ENCODE measurements at places on chromosomes 11 and 22.

DNA sequence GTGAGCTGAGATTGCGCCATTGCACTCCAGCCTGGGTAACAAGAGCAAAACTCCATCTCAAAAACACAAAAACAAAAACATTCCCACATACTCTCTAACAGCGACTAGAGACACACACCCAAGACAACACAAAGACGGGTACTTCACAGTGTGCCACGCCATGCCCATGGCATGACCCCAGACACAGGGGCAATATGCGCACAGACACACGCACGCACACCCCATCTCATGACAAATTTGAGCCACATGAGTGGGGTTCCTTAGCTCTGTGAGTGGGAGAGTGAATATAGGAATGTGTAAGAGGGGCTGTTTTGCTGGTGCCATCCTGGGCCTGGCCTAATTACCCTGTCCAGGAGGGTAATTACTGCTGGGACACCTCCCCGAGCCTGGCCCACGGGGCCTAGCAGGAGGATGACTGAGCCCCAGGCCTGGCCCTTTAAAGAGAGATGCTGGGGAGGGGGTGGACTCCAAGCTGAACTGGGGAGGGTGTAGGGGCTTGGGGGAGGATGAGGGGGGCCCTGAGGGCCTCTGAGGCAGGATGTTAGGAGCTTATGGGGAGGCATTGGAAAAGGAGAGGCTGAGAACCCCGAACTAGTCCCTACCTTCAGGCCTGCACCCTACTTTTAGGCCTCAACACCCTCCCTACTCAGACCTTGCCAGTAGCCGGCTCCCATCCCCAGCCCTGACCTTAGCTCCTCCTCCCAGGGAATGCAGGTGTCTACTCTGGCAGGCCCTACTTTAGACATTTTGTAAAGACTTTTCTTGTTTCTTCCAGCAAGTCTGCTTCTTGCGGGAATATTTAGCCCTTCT, 1.5 kb downstream of the LTBP3 start:
- DNase-seq = no peak

- no peak for DNase-seq
These were observed 79.9 kb upstream of the SYT13 start for GRCh38 chr11:45365961-45366618.

- DNase-seq = no peak
These were observed 90.4 kb upstream of the YWHAH start for GRCh38 chr22:31853736-31854495.

DNA sequence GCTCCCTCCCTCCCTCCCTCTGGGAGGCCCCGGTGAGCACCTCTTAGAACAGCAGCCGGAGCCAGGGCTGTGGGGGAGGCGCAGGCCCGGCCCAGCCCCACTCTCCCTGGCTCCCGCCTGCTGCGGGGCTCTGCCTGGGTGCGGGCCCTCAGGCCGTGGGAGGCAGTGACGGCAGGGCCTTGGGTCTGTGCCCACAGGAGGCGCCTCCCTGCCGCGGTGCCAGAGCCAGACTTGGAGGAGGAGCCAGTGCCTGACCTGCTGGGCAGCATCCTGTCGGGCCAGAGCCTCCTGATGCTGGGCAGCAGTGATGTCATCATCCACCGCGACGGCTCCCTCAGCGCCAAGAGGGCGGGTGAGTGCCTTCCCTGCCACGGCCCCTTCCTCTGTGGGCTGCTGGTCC, 9.5 kb downstream of the IRF7 start:
- no peak for DNase-seq

GRCh38 chr11:63592975-63593395, 21.2 kb downstream of the PLAAT3 start:
- DNase-seq = no peak

- DNase-seq = peak; percentile 9
These were observed 82.3 kb downstream of the RCN1 start for GRCh38 chr11:32172848-32173834.

All from DMS79 (cell line).